ENCODE measurements at places on chromosomes 12 and 14.

- DNase-seq, result no peak
Measured at GRCh38 chr12:111443586-111443985, 37.9 kb downstream of the SH2B3 start.

GRCh38 chr12:5026342-5026938 lies 17.2 kb upstream of the KCNA5 start:
- no peak for DNase-seq

DNA sequence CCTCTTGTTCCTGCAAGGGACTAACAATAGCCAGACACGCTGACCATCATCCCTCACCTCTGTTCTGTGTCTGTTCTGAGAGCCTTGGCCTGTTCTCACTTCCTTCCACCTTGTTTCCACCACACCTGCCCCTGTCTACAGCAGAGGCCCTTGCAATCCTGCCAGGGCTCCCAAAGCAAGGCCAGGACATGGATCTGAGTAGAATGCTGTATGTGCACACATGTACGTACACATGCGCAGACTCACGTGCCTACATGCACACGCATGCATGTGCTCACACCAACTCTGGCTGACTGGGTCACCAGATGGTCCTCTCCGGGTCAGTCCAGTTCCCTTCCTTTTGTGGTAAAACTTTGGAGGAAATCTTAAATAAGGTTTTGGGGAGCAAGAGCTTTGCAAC lies 133.0 kb upstream of the C14orf180 start:
- DNase-seq, result no peak

GRCh38 chr12:95077341-95077740 lies 3.9 kb upstream of the NR2C1 start:
- no peak for DNase-seq

- DNase-seq, result no peak
Measured at GRCh38 chr12:54924972-54925707, 59.4 kb downstream of the TESPA1 start.

GRCh38 chr12:16297521-16297920 lies 20.0 kb upstream of the SLC15A5 start:
- DNase-seq, result no peak

DNA sequence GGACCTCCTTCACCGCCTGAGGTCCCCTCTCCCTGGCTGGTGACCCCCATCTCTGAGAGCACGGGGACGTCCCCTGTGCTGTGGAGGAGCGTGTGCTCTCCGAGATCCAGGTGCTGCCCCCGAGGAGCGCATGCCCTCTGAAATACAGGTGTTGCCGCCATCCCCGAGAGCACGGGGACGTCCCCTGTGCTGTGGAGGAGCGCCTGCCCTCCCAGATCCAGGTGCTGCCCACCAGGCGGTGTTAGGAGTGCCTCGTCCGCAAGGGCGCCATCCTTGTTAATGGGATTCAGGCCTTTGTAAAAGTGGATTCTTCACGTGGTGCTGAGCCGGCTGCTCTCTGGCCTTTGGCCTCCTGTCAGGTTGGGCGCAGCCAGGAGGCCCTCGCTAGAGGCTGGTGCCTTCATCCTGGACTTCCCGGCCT lies 10.1 kb downstream of the NOC4L start:
- DNase-seq, result peak; percentile 28

DNA sequence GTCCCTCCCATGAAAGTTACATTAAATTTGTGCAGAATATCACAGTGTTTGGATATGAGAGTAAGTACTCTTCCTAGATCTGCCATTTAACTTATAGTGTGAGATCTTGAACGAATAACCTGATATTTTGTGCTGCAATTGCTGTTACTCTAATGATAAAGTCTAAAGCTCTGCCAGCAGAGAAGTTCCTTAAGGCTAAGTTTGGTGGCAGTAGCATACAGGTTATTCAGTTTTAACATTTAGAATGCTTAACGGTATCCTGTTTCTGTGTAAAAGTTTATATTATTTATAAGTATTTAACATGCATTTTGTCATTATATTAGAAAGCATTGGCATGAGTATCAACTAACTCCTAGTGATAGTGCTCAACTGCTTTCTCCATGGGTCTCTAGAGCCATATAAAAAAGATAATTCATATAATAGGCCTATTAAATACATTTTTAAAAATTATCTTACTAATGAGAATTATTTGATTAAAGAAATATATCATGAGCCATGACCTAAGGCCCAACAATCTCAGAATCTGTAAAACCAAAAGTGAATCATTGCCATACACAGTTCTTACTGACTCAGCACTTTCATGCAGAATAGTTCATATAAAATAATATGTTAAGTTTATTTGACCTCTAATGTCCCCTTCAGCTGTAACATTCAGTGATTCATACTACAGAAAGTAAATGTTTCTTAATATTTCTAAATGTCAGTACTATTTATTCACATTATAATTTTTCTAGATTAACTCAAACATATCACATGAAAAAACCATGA lies 1058.6 kb downstream of the TRHDE start:
- no peak for DNase-seq

DNA sequence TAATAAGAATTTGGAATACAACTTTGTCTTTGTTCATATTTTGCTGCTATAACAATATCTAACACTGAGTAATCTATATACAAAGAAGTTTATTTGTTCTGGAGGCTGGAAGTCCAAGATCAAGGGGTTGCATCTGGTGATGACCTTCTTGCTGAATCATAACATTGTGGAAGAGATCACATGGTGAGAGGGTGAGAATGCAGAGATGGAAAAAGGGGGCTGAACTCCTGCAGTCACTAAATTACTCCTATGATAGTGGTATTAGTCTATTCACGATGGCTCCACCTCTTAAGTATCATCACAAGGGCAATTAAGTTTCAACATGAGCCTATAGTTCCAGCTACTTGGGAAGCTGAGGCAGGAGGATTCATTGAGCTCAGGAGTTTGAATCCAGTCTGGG lies 4.5 kb upstream of the AKAP6 start:
- DNase-seq, result no peak

DNA sequence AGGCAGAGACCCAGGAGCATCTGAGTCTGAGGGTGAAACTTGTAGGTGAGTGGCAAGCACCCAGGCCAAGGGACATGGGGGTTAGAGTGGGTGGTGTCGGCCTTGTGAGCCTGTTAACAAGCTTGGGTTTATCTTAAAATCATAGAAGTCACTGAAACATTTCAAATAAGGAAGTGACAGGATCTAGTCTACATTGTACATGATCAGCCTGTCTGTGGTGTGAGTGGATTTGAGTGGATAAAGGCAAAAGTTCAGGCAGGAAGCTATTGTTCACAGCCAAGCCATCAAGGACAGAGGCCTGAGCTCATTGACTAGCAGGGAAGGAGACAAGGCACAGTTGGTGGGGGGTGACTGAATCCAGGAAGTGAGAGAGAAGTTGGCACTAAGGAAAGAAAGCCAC lies 59.3 kb upstream of the FKBP4 start:
- DNase-seq, result no peak

- no peak for DNase-seq
Measured at GRCh38 chr14:46197856-46198255, 453.7 kb downstream of the RPL10L start.

GRCh38 chr12:109452489-109452888 lies 24.6 kb downstream of the KCTD10 start:
- no peak for DNase-seq

DNA sequence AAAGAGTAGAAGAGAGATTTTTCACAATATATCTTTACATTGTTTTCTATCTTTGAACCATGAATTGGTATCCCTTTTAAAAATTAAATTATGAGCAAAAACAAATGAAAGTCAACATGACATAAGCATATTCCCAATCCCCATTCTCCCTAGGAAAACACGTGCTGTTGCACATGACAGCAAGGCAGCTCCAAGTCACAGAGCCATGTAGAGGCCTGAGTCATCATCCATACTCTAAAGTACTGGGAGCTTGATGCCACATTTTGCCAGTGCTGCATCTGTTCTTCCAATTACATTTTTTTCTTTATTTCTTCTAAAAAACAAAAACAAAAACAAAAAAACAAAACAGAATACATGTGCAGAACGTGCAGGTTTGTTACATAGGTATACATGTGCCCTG lies 115.2 kb downstream of the ITPR2 start:
- no peak for DNase-seq

GRCh38 chr12:32451816-32452215 lies 52.5 kb downstream of the FGD4 start:
- DNase-seq, result no peak

DNA sequence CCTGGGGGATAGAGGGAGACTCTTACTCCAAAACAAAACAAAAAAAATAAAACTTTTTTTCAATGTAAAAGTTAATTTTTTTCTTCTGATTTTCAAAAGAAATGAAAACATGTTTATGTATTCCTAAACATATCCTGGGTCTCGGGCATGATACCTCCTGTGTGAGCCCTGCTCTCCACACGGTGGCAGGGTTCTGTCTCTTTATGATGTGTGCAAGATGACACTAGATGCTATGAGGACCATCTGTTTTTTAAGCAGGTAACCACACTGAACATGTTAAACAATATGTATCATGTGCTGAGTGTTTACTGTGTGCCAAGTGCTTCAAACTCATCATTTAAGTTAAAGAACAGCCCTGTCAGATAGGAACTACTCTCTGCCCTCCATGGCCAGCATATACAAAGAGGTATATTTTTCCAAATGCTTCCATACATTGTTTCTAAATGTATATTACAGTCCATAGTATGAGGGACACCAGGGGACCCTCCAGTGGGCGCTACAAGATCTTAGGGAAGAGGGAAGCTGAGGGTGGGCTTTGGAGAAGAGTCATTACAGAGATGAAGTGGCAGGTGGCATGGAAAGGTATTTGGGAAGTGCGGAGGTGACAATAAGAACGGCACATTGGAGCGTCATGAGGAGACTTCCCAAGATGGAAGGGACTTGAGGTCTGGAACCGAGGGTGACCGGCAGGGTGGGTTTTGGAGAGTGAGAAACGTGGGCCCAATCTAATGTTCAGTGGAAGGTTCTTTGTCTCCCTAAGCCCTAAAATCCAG lies 28.5 kb downstream of the FOS start:
- DNase-seq, result peak; percentile 47

DNA sequence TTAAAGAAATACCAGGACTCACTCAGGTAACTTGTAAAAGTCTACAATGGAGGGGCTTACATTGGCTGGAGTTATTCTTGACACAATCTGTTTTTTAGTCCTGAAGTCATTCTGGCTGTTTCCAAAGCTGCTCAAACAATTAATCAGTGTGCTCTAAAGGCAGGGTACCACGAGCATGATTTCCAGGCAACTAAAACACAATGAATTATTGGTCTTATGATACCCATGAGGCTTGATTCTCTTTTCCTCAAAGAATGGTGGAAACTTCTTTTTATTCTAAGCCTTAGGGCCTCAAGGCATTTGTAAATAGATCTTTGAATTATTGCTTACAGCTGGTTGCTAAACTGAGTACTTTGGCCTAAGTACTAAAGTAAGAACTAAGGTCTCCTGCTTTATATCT lies 199.8 kb upstream of the PDZRN4 start:
- DNase-seq, result no peak

DNA sequence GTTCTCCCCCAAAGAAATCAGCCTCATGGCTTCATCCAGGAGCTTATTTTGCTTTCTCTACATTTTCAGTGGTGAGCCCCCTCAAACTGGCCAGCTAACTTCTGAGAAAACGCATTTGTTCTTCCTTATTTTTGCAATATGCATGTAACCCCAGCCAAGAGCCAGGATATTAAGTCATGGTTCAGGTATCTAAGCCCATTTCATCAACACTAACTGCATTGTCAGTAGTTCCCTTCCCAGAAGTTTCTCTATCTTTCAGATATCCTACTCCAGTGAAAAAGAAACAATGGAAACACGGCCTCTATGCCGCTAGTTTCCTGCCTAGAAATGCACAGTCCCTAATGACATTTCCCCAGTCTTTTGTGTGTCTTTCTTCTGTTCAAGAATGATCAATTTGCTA lies 102.8 kb upstream of the RASSF8 start:
- no peak for DNase-seq

DNA sequence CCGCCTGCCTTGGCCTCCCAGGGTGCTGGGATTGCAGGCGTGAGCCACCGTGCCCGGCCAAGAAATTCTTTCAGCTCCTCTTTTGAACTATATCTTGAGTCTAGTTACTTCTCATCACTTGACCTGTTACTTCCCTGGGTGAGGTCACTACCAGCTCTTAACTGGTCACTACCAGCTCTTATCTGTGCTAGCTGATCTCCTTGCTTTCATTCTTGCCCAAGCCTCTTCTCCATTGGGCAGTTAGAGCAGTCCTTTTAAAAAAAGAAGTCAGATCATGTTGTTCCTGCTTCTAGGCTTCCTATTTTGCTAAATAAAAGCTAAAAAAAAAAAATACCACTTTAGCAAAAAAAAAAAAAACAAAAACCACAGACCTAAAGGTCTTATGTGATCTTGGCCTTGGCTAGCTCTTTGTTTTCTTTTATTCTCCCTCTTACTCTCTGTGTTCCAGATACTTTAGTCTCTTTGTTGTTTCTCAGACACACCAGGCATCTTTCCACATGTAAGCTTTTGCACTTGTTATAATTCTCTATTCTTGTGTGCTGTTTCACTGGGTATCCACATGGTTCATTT lies 63.5 kb downstream of the RAD51B start:
- no peak for DNase-seq

DNA sequence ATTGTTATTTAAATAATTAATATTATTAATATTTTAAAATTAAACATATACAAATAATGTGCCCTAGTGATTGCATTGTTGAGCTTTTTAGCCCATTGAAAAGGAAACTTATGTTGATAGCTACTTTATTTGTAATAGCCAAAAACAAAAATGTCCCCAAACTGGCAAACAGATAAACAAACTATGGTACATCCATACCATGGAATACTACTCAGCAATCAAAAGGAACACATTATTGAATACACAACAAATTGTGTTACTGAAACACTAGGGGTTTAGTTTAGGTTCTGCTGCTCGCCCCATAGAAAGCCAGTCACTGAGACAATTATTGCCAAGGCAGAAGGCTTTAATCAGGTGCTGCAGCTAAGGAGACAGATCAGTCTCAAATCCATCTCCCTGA lies 239.7 kb upstream of the KITLG start:
- DNase-seq, result no peak

DNA sequence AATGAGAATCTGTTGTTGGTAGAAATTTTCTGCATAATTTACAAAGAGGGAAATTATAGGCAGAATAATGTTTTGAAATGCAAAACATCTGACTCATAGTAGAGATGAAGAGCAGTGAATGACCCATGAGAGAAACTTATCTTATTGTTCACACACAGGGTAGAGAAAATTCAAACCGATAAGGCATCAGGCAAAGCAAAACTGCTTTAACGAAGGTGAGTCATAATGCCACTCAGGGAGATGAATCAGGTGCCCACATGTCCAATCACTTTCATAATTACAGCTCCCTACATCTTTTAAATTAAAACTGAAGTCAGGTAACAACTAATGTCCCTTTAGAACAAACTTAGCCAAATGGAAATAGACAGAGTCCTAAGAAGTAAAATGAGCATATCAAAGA lies 265.6 kb upstream of the GARIN6 start:
- no peak for DNase-seq

DNA sequence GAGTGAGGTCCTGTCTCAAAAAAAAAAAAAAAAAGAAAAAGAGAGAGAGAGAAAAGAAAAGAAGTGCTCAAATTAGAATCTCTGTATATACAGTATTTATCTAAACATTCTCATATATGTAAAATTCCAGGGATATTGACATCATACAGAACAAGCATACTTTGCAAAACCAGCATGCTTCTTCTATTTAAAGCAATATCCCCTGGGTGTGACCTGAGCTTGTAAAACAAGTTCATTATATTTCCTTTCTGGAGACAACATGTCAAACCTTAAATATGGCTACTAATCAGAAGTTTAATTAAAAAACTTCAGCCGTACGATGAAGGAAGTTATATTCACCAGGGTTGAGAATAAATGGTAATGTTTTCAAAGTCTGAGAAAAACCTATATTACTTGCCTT lies 175.8 kb upstream of the HMGA2 start:
- no peak for DNase-seq

GRCh38 chr14:74834692-74835392 lies 41.1 kb downstream of the PROX2 start:
- no peak for DNase-seq

Data from NCI-H1930 (cell line).